ENCODE measurements at places on chromosomes 16 and 17.

- no peak for DNase-seq
Measured at GRCh38 chr17:44281570-44281969, 13.6 kb upstream of the SLC4A1 start.

- DNase-seq: no peak
Measured at GRCh38 chr17:43464046-43464445, 19.7 kb upstream of the DHX8 start.

- DNase-seq: no peak
Measured at GRCh38 chr16:19923396-19923795, 38.7 kb upstream of the GPRC5B start.

- no peak for DNase-seq
Measured at GRCh38 chr16:88754912-88755744, 29.9 kb downstream of the PIEZO1 start.

DNA sequence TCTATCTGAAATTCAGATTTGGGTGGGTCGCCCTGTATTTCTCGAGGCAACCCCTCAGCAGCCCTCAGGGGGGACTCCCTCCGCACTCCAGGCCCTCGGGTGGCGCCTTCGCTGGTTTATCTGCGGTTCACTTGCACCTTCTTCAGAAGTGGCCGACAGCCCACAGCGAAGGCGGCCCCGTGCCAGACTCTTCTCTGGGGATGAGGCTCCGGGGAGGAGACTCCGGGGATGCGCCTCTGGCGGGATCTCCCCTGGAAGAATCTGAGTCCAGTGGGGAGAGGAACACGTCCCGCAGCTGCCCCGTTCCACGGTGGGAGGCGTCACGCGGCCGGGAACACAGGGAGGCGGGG is 63.9 kb upstream of the DNAJA2 start:
- peak; percentile 4 for DNase-seq

DNA sequence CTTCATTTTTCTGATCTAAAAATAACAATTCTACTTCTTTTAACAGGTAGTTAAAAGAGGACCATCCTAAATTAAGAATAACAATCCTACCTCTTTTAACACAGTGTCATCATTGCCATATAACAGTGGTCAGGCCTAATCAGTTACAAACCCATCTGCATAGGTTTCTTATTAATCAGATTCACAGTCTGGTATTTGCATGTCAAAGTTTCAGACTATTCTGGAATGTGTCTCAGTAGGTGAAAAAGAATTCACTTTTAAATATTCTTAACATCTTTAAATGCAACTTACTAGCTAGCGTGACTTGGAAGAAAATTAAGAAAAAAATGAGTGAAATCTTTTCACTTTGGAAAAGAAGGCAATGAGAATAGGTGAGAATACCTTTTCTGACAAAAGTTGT is 6.8 kb upstream of the KRT12 start:
- no peak for DNase-seq

DNA sequence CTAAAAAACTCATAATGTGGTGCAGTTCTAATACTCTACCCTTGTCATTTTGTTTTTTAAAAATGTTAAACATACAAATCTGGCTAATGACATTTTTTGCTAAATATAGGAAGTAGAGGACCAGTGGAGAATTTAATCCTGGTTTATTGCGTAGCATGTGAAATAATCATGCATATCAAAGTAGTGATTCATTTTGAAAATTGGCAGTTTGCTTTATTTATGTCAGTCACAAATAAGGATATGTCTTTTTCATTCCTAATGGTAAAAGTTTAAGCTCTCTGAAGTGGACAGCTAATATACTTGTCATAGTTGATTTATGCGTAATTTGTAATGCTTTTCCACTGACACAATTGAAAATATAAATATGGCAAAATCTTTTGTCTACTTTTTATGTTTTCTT is 224.2 kb downstream of the BCAS3 start:
- DNase-seq: no peak

DNA sequence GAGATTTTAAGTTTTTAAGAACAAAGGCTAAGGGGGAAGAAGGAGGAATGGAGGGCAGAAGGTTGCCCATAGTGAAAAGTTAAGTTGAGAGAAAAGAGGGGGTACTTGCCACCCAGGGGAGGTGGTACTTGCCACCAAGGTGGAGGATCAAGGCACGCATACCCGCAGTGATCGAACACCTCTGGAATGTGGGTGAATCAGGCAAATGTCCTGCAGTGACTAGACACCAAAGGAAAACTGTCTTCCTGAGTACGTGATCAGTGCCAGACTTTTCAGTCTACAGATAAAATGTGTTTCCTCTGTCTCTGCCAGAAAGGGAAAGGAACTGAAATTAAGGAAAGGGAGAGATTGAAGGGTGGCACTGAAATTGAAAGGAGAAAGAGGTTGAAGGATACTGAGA is 2285.3 kb downstream of the TP53TG3F start:
- no peak for DNase-seq

DNA sequence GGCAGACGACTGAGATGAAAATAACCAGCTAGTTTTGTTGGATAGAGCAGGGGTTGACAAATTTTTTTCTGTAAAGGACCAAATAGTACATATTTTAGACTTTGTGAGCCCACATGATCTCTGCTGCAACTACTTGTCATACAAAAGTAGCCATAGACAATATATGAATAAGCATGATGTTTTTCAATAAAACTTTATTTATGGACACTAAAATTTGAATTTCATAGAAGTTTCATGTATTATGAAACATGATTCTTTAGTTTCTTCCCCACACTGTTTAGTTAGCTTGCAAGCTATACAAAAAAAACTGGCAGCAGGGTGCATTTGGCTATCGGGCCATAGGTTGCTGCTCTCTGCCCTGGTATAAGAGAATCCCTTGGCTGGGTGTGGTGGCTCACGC is 56.6 kb downstream of the LYRM1 start:
- no peak for DNase-seq

GRCh38 chr16:11586378-11586855 is 302 bp downstream of the LITAF start:
- DNase-seq: no peak

DNA sequence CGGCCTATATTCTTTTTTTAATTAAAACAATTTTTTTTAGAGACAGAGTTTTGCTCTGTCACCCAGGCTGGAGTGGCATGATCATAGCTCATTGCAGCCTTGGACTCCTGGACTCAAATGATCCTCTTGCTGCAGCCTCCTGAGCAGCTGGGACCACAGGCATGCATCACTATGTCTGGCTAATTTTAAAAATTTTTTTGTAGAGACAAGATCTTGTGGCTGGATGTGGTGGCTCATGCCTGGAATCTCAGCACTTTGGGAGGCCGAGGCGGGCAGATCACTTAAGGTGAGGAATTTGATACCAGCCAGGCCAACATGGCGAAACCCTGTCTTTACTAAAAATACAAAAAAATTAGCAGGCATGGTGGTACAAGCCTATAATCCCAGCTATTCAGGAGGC is 54.8 kb upstream of the MSI2 start:
- no peak for DNase-seq

DNA sequence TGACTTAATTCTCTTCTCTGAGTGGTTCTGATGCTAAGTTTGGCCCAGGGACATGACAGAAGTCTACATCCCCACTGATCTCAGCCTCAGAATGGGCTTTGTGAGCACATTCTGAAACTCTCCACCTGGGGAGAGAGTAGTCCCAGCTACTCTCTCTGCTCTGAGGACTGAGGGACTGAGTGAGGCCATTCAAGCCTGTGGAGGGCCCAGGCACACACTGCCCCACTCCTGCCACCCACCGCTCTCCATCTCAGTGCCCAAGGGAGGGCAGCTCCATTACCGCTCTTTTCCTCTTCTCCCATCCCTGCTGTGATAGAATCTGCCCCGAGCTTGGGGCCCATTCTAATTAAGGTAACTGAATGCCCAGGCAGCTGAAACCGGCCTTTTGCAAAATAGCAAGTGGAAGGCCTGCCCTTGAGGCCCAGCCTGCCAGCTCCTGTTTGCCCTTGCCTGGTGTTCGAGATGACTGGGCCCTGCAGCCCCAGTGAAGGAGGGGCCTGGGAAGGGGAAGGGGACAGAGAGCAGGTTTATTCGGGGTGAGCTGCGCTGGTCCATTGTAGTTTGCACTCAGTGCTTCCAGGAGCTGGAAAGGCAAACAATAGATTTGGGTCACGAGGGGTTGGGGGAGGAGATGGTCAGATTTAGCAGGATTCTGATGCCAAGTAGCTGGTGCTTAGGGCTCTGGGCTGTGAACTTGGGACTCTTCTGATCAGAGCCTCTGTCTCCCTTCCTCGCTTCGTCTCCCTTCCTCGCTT is 76.2 kb downstream of the RAB11FIP4 start:
- DNase-seq: no peak

GRCh38 chr16:66290431-66290830 is 76.1 kb upstream of the CDH5 start:
- no peak for DNase-seq

DNA sequence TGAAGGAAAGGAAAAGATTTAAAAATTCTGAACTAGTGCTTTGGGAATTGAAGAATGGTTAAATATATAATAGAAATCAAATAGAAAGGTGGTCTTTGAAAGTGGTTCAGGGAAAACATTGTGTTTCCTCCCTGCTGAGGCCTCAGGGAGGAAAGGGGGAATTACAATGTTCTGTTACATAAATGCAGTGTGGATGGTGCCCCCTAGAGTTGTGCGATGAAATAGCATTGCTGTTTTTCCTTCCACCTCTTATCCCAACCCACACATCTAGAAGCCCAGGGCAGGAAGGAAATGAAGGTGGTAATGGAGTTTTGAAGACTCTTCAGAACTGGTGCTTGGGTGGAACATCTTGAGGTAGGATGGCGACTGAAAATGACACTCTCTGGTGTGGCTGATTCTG is 6.4 kb upstream of the TOX3 start:
- no peak for DNase-seq

- no peak for DNase-seq
Measured at GRCh38 chr17:27947005-27947406, 53.8 kb upstream of the LYRM9 start.

GRCh38 chr16:83809092-83809491 is 1.3 kb downstream of the HSBP1 start:
- DNase-seq: no peak

DNA sequence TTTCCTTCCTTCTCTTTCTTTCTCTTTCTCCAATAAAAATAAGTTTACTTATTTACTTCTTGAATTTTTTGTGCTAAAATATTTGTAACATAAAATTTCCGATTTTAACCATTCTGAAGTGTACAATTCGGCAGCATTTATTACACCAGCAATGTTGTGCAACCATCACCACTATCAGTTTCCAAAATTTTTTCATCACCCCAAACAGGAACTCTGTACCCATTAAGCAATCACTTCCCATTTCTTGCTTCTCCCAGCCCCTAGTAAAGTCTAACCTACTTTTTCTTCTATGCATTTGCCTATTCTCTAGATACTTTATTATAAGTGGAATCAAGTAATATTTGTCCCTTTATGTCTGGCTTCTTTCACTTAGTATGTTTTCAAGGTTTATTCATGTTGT is 2.5 kb upstream of the HP start:
- DNase-seq: no peak

DNA sequence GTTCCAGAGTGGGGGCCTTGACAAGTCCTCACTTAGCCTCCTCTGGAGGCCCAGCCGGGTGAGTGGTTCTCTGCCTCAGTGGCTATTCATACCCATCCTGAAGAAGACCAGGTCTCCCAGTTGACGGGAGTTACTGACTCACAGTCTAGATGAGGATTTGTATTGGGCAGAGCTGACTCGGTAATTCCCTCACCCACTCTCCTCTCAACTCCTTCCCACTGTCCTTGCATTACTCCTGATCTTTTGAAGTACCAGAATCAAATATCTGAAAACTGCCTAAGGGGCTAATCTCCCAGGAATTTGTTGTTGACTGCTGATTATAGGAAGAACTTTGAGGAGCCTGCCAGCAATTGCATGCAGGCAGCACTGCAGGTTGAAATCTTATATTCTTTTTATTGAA is 14.2 kb downstream of the SAP30BP start:
- DNase-seq: no peak

DNA sequence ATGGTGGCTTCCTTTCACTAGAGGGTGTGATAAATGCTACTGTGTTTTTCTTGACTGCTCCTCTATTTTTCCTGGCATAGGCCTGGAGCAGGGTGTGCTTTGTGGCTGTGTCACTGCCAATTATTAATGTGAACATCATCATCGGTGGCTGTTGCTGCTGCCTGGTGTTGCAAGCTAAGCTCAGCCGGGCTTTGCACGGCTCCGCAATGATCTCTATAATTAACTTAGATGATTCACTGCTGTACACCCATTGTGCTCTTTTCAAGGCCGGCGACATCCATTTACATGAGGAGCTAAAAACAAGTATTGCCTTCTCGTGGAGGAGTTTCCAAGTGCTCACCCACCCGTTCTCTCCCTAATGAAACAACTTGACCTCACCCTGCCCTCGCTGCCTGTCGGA is 160.1 kb upstream of the IRX3 start:
- DNase-seq: no peak

DNA sequence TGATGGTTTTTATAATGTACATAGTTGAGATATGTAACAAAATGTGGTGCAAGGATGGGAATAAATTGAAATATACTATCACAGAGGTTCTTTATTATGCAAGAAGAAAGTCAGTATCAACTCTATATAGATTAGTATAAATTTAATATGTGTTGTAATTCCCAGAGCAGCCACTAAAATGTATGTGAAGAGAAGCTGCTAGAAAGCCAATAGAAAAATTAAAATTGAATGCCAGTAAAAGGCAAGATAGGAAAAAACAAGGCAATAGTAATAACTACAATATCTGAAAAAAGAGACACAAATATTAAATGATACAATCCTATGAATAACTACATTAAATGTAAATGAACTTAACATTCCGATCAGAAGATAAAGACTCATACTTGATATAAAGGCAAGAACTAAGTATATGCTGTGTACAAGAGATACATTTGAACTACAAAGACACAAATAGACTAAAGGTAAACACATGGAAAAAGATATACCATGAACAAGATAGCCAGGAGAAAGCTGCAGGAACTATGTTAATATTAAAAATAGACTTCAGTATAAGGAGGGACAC is 92.0 kb downstream of the ABCA8 start:
- no peak for DNase-seq

DNA sequence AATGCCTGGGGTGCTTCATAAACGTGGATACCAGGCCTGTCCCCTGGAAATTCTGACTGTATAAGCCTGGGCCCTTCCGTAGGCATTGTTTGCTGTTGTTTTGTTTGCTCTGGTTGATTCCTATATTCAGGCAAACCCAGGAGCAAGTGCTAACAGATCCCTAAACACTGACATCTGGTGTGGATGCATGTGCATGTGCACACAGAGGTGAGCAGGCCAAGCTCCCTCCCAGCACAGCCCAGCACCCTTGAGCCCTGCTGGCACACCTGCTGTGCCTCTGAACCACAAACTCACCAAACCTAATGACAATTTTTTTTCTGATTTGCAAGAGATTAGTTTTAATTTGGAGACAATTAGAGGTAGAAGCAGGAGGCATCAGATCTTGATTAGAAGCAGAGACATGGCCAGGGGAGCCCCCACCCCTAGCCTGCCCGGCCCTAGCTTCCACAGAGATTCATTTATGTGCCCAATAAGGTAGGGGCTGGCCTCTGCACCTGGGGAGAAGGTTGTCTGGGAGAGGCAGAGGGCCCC is 40.4 kb downstream of the TMEM132E start:
- DNase-seq: no peak

GRCh38 chr16:56370875-56371659 is 54.3 kb downstream of the AMFR start:
- no peak for DNase-seq

Data from T-helper 9 cell (primary cell).